Mononuclear cell (primary cell): ENCODE measurements at places on chromosomes 2 and 18. TPM values are rescaled to one million over a fixed set of nuclear protein-coding genes. Genes with fewer than 3 reads are reported as not detected.

The PTPRN gene
- total RNA-seq: 1.3 TPM

The ZAP70 gene
- 137 TPM for total RNA-seq

The SCN9A gene
- total RNA-seq: 0.63 TPM

The KCNE4 gene
- under 0.01 TPM for total RNA-seq

The PLEK gene
- 474 TPM for total RNA-seq

The AFF3 gene
- 21.9 TPM for total RNA-seq

The KCNF1 gene
- total RNA-seq: not detected

The OSBPL6 gene
- 0.21 TPM for total RNA-seq

The IKZF2 gene
- total RNA-seq: 12.6 TPM

The FAM228A gene
- total RNA-seq: 0.10 TPM

The IL1RN gene
- 203 TPM for total RNA-seq

The FTCDNL1 gene
- 1.7 TPM for total RNA-seq

The POLR1B gene
- 8.2 TPM for total RNA-seq

The STARD6 gene
- not detected for total RNA-seq

The TWIST2 gene
- total RNA-seq: 0.21 TPM

The DLGAP1 gene
- 0.42 TPM for total RNA-seq
